ENCODE measurements at places on chromosomes 1 and 21.

DNA sequence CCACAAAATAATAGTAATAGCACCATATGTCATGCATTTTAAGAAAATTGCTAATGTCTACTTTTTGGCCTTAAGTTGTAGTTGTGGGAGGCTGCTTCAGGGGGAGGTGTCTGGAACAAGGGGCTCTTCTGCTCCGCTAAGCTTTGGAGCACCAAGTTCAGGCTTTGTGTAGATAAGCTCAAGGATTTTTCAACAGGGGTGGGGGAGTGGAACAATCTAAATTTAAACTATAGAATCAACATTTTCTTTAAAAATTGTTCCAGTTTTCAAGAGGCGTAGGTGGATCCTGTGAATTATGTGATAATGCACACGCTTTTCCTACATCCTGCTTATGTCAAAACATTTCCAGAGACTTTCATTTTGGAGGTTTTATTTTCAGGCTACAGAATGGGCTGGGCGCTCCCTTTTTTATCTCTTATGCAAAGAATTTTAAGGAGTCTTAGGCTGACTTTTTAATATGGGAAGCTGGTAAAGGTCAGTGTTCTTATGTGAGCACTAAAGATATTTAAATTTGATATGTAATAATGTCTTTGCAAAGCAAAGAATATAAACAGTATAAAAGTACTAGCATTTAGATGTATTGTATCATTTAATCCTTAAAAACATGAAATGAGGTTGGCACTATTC, 9.9 kb downstream of the ATP1A1 start:
- no peak for DNase-seq

DNA sequence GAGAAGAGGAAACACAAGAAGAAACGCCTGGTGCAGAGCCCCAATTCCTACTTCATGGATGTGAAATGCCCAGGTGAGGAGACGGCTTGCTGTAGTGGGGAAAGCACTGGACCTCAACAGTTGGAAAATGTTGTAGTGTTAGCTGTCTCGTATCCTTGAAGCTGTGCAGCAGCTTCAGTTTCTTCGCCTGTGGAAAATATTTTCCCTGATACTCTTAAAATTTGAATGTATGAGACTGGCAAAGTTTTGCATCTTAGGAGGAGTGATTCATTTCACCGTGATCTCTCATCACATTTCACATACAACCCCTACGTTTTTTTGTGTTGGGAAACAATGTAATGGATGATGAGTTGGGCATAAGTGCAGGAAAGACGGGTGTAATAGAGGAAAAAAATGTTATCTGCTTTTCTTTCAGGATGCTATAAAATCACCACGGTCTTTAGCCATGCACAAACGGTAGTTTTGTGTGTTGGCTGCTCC, 629 bp downstream of the RPS27 start:
- DNase-seq = no peak

DNA sequence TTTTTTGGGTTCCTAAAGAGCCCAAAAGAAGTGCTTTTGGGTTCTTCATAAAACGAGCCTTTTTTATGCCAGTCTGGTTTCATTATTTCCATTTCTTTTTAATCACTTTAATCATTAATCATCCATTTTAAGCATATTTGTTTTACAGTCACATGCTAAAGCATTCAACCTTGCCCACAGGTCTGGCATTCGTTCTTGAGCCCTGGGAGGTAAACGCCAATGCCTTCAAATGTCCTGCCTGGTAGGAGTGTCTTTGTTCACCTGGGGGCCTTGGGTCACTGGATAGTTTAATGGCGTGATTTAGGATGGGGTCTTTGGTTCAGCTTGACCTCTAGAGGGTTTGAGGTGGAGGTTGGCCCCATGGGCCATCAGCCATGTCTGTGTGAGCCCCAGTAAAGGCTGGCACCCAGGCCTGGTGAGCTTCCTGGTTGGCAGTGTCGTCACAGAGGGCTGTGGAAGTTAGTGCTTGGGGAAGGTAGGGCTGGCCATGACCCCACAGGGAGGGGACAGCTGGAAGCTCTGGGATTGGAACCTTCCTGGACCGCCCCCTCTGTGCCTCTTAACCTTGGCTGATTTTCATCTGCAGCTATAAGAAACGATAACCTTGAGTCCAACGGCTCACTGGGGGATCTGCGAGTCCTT, 20.2 kb downstream of the C1orf174 start:
- no peak for DNase-seq

- DNase-seq = no peak
Observed at GRCh38 chr1:168035345-168035744, 98.5 kb upstream of the MPC2 start.

DNA sequence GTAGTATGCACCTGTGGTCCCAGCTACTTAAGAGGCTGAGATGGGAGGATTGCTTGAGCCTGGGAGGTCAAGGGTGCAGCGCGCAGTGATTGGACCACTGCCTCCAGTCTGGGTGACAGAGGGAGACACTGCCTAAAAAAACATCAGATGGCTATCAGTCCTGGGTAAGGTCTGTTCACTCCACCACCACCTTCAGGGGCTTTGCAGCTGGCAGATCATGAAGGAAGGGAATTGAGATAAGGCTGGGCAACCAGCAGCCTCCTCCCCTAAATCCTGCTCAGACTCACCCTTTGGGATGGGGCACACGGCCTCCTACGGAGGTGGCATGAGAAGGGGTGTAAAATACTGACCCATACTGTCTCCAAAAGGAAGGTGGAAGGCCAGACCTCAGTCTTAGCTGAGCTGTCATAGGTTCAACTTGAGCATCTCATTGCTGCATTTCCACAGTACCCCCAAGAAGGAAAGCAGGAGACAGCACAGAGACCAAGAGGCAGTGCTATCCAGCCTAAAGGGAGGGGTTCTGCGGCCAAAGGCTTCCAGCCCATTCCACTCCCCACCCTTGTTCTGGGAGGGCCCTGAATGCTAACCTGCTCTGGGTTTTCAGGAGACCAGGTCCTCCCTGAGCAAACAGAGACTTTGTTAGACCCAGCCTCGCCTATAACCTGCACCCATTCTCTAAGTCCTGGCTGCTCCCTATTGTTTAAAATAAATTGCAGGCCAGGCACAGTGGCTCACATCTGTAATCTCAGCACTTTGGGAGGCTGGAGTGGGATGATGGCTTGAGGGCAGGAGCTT, 13.7 kb downstream of the SLC45A3 start:
- no peak for DNase-seq

DNA sequence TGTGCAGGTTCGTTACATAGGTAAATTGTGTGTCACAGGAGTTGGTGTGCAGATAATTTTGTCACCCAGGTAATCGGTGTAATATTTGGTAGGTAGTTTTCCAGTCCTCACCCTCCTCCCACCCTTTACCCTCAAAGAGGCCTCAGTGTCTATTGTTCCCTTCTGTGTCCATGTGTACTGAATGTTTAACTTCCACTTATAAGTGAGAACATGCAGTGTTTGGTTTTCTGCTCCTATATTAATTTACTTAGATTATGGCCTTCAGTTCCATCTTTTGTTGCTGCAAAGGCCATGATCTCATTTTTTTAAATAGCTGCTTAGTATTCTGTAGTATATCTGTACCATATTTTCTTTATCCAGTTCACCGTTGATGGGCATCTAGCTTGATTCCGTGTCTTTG, 87.3 kb downstream of the RPS6KC1 start:
- no peak for DNase-seq

GRCh38 chr1:20442920-20443625, 42.9 kb downstream of the CAMK2N1 start:
- no peak for DNase-seq

GRCh38 chr1:155978325-155978972, at the start of gene ARHGEF2:
Gene ARHGEF2, minus strand, starts transcription at chr1:155978547. Its CDS starts 120 bp downstream, at chr1:155978427.
- peak; percentile 91 for DNase-seq

DNA sequence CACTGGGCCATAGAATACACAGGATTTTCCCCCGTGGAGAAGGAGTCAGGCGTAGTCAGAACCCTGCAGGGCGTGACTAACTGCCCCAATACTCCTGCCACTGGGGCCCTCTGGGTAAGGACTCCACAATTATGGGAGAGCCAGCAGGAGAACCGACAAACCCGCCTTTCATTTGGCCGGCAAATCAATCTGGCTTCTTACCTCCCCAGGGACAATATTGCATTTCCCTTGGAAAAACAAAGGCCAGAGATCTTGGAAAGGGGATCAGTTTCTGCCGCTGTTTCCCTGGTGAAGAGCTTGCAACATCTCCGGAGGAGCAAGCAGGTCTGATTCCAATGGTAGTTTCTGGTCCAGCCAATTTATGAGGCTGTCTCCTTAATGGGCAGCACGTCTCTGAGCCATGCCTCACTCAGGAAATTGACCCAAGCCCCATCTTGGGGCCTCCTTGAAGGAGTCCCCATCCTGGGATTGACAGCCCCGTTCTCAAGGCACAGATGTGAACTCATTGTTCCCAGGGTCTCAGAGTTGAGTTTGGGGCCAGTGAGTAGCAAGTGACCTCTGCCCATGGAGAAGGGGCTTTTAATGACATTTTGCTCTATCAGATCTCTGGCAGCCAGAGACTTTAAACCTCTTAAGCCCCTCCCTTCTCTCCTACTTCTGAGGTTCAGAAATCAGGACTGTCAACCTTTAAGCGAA, 4.3 kb downstream of the TRABD2B start:
- DNase-seq = peak; percentile 63

DNA sequence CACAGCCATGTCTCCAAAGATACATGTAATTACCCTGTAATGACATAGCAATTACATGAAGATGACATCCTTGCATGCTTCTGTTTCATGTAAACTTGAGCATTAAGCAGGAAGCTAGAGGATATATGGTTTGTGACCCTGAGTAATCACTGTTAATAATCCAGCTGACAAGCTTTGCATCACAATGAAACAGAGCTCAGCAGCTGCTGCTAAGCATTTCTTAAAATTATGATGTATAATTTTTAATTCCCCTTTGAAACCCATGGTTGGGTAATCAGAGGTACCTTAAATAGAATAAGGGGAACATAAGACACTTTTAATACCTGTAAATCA, 293.5 kb downstream of the NTNG1 start:
- no peak for DNase-seq
